ENCODE measurements at places on chromosomes 3 and 15.

GRCh38 chr3:160748231-160748630 is 7.8 kb upstream of the PPM1L start:
- no peak for DNase-seq

GRCh38 chr3:138875754-138876664 is 41.3 kb upstream of the PIK3CB start:
- no peak for DNase-seq

GRCh38 chr15:97995881-97996603 is 35.5 kb downstream of the ARRDC4 start:
- DNase-seq = no peak

DNA sequence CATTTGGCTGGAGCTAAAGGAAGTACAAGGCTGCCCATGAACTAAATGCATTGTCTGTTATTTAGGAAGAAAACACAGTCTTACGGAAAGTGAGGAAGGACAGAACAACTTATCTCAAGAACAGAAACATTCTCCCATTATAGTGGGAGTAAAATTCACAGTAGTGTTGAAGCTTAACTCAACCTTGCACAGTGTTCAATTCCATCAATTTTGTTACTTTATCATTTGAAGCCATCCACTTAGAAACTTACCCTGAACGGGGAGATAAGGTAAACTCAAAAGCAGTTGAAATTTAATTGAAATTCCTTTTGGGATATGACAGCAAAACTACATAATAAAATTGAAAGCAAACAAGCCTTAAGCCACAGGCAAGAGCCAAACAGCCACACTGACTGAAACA is 186.9 kb downstream of the PCCB start:
- DNase-seq = no peak

GRCh38 chr3:50155491-50155878 is 361 bp downstream of the SEMA3F start:
- no peak for DNase-seq

GRCh38 chr3:66361356-66361755 is 139.5 kb downstream of the LRIG1 start:
- DNase-seq = no peak

GRCh38 chr3:121748680-121749275 is 763 bp downstream of the GOLGB1 start:
- DNase-seq = no peak

DNA sequence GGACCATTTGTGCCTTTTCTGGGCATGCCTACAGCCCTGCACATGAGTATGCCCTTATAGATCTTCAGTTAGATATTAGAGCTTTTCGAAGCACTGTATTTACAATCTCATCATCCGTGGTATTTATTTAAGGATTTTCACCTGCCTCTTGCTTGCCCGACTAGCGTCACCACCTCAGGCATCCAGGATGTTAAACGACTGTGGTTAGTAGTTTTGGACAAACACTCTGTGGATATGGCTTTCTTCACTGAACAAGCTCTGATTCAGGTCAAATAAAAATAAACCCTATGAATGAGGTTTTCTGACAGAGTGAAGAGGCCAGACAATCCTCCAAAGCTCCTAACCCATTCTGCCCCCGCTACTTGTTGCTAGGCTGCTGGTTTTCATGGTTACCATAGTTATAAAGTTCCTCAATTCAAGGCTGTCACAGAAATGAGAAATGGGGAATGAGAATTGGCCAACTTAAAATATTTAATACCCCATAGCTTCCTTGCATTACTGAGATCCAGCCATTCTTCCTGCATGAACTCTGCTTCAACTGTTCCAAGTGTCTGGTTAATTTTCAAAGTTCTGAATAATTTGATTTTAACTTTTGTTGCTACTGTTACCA is 440.1 kb downstream of the GABRG3 start:
- DNase-seq = no peak

DNA sequence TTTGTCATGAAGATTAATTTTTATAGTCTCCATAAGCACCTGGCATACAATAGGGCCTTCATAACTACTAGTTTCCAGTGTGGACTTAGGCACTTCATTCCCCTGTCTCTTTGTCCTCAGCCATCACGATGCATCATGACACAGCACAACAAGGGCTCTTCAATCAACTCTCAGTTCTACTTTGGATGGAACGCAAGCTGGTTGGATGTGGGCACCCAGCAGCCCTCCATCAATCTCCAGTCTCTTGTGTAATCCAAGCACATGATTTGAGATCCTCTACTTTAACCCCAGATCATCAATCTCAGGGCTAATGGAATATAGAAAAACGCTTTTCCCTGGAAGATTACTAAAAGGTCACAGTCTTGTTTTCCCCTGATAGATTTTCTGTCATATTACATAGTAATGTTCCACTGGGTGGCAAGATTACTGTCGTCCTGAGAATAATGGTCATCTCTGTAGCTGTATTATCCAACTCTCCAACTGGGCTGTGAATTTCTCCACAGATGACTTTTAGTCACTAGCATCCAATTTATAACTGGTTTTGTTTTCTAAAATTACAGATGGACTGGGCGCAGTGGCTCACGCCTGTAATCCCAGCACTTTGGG is 22.9 kb upstream of the CHRNA7 start:
- no peak for DNase-seq

DNA sequence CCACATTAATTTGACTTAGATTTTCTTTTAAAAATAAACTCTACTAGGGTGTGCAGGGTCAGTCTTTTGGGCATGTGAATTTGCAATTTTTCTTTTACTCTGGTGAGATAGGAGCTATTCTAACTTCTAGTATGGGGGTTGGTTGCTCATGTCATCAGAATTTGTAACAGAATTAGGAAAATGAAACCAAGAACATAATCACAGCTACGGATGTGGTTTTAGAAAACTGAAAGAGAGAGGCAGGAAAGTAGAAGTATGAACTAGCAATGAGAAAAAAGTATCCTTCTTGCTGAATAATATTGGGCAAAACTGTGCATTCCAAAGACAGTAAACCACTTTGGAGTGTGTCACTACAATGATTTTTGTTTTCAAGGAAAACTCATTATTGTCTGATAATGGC is 43.3 kb downstream of the ADPGK start:
- DNase-seq = no peak

DNA sequence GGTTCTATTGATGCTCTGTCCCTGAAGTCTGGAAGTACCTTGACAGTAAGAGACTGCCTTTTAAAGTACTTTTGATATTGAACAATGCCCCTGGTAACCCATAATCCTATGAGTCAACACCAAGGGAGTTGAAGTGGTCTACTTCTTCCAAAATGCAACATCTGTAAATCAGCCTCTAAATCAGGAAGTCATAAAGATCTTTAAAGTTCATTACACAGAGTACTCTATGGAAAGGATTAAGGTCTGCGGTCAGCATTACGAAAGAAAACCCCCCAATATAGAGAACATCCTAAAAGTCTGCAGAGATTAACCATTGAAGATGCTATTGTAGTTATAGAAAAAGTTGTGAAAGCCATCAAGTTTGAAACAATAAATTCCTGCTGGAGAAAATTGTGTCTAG is 52.7 kb upstream of the CMC1 start:
- no peak for DNase-seq

GRCh38 chr3:145936971-145937370 is 224.0 kb downstream of the PLOD2 start:
- no peak for DNase-seq

DNA sequence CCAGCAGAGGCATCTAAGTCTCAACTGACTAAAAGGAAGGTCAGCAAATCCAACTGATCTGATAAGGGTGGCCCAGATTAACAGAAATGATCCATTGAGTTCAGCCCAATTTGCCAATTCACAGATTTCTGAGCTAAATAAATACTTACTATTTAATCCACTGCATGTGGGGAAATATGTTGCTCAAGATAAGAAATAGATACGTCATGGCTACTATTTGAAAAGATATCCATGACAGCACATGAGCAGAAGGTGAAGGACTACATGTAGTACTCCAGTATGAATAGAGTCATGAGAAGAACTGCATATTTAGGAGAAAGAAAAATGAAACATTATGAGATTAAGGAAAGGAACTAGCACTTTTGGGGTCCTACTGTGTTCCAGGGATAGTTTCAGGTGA is 332.4 kb downstream of the ARPP21 start:
- no peak for DNase-seq

DNA sequence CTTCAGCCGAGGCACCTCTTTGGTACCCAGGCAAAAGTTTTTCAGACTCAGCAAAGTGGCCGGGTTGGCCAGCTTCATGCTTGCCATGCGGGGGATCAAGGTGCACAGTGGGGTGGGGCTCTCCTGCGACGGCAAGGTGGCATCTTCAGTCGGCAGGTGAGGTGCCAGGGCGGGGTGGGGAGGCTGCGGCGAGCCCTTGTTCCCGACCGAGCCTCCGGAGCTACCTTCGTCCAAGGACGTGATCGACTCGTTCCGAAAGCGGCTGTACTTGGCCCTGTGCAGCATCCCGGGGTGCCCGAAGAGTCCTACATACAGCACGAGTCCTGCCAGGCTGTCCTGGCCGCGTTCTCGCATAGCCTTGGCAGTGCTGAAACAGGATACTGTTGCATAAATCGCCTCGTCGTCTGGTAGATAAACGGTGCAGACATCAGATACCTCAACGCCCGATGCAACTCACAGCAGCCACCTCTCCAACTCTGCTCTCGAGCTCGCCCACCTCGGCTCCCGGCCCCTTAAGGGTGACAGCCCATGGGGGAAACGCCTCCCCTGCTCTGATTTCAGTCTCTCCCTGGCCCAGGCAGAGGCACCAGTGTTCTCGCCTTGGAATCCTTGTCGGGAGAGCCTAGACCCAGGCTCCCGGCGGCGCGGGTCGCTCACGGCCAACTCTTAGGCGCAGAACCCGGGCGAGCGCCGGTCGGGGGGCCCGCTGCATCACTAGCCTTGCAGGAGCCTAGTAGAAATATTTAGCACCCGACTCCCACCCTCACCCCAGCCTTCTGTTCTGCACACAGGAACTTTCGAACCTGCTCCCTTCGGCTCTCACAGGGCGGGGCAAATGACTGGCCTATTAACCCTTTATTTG is 826 bp downstream of the SHC4 start:
- DNase-seq = peak; percentile 60

GRCh38 chr3:14305324-14305723 is 97.1 kb upstream of the SLC6A6 start:
- no peak for DNase-seq

- DNase-seq = peak; percentile 77
Measured at GRCh38 chr3:79032686-79033318, 735.0 kb downstream of the ROBO1 start.

- DNase-seq = no peak
Measured at GRCh38 chr15:52733088-52733487, 53.9 kb upstream of the ATOSA start.

GRCh38 chr15:38843051-38843501 is 278.5 kb upstream of the RASGRP1 start:
- DNase-seq = no peak

- no peak for DNase-seq
Measured at GRCh38 chr3:124410471-124410870, 319.8 kb upstream of the UMPS start.

DNA sequence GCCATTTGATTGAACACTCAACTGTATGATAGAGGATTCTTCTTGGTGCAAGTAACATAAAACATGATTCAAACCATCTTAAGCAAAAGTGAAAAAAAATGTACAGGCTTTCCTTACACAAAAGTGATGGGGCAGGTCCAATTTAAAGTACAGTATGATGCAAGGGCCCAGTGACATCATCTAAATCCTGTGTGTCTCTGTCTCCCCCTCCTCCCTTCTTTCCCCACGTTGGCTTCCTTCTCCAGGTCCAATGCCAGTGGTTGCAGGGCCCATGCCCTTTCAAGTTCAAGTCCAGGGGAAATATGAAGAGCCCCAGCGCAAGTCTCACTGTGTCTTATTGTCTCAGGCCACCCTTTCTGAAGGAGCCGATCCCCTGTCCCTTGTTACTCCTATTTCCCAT is 332.3 kb downstream of the SHQ1 start:
- no peak for DNase-seq

DNA sequence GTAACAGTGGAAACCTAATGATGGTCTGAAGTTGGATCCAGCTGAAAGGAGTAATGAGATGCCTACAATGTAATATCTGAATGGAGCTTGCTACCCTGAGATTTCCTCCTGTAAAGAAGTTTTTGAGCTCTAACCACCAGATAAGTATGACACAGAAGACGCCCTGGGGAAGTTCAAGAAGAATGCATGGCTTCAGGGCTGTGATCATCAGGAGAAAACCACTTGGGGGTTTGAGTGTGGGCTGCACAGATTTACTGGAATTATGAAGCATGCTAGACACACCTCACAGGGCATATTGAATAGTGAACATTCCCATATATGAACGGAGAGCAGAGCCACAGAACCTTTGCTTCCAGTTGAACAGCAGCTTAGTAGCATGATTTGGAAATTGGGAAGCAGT is 10.6 kb upstream of the CCDC80 start:
- DNase-seq = no peak

DNA sequence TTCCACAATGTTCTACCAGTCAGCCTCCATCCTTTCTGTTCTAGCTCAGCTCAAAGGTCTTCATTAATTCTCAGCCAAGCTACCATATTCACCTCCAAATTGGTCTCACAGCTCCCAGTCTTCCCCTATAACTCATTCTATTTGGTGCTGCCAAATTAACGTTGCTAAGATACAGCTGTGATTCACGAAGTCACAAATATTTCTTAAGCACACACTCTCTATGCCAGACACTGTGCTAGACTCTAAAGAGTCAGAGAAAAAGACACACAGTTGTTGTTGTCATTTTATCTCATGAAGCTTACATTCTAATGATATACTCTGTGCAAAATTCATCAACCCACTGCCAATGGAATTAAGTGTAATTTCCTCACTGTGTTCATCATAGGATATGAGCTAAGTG is 102.8 kb downstream of the FRMD5 start:
- DNase-seq = no peak

DNA sequence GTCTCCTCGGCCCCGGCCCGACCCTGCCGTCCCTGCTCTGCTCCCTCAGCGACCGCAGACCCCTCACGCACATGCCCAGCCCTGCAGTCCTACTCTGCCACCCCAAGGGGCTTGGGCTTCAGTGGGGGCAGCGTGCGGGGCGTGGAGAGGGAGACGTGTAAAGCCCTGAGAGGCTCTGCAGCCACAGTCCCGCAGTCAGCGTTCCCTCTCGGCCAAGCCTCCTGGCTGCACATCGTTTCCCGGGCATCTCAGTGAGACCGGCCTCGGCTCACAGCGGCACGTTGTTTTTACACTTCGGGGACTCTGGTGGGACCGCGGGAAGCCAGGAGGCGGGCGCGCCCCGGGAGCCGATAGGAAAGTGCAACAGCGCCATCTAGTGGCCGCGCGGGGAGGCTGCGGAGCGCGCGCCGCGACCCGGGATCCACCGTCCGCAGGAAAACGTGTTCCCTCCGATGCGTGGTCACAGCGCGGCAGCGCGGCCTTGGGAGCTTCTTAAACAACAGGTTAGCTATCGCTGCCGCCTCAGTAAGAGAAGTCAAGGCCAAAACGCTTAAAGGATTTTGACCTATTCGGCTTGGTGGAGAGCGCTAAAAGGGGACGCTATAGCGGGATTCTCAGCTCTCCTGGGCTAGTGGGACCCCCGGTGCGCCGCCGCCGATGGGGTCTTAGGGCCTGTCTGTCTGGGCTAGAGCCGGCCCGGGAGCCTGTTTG is 226.8 kb upstream of the IGF1R start:
- peak; percentile 67 for DNase-seq

DNA sequence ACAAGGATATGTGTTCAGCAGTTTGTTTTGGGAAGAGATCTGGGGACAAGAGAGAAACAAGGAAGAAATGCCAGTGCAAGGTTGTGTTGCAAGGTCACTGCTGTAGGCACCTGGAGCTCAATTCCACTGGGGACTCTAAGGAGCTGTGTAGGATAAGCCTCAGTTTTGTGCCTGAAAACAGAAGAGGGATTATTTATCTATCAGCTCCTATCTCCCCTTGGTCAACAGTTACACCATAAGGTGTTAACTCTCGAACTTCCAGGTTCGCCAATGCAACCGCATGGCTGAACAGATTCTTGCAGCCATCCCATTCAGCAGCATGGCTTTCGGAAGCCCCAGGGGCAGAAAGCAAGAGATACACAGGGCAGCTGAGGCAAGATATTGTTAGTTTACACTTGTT is 41.6 kb upstream of the CNOT10 start:
- DNase-seq = no peak

Data from brain (organoid and tissue), 16 donors.